ENCODE measurements at places on chromosomes 7 and 10. TPM values are rescaled to one million over a fixed set of nuclear protein-coding genes. Genes with fewer than 3 reads are reported as not detected.

Gene NOS3
- total RNA-seq = 33.4 TPM

Gene HABP2
- total RNA-seq = 0.19 TPM

Gene LIPF
- not detected for total RNA-seq

Gene UBE2H
- total RNA-seq = 87.2 TPM

Gene FOXP2
- 11.4 TPM for total RNA-seq

Gene JAKMIP3
- total RNA-seq = not detected

Gene PIP4K2A
- 40.1 TPM for total RNA-seq

Gene NPC1L1
- total RNA-seq = not detected

Gene UNCX
- not detected for total RNA-seq

Gene MMRN2
- total RNA-seq = 465 TPM

Gene VPS37D
- 2.5 TPM for total RNA-seq

Gene TAS2R4
- total RNA-seq = 0.42 TPM

Gene GNG11
- total RNA-seq = 652 TPM

Gene RAB19
- not detected for total RNA-seq

GRCh38 chr7:36278620-36279172, 111.0 kb upstream of the ANLN start:
- no peak for DNase-seq

DNA sequence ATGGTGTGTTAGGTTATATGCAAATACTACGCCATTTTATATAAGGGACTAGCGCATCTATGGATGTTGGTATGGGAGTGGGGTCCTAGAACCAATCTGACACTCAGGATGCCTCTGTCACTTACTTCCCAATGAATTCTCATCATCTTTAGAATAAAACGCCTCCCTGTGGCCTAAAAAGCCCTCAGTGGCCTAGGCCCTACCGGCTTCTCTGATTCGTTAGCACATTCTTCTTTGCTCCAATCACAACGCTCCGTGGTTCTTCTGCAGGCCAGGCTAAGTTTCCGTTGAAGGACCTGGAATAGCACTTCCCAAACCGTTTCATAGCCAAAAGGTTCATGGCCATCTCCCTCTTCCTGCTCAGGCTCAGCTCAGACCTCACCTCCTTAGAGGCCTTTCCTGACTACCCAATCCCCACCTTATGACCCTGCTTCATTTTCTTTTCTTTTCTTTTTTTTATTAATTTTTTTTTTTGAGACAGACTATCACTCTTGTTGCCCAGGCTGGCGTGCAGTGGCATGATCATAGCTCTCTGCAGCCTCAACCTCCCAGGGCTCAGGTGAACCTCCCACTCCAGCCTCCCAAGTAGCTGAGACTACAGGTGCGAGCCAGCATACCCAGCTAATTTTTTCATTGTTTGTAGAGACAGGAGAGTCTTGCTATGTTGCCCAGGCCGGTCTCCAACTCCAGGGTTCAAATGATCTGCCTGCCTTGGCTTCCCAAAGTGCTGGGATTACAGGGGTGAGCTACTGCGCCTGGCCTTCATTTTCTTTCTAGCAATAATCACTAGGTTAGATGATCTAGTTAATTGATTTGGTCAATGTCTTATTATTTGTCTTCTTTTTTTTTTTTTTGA, 24.5 kb upstream of the YWHAG start:
- DNase-seq = peak; percentile 61

- DNase-seq = no peak
Observed at GRCh38 chr7:25029075-25029474, 49.1 kb upstream of the OSBPL3 start.

- no peak for DNase-seq
Observed at GRCh38 chr7:64869121-64869725, 33.9 kb upstream of the ZNF273 start.

GRCh38 chr10:123421461-123421860, 244.7 kb upstream of the GPR26 start:
- no peak for DNase-seq

DNA sequence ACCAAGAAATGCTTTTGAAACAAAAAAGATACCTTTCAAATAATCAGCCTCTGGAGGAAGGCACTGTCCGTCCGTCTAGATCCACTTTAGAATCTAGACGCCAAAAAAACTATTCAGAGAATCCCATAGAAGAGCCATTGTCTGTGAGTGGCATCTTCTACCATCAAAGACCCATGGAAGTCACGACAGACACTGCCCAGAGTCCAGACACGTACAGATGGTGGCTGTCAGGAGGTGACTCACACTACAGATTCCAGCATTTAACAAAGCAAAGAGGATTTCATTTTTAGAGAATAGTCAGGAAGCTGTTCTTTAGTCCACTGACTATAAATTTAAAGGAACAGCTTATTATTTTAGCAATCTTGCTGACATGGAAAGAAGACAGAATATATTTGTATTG, 11.7 kb downstream of the C1QL3 start:
- DNase-seq = peak; percentile 54

- no peak for DNase-seq
Observed at GRCh38 chr10:997266-998022, 9.2 kb downstream of the GTPBP4 start.

- peak; percentile 39 for DNase-seq
Observed at GRCh38 chr7:17526621-17527020, 228.2 kb downstream of the AHR start.

GRCh38 chr10:34641913-34642558, 173.1 kb downstream of the PARD3 start:
- no peak for DNase-seq

GRCh38 chr7:13989126-13989948, at the start of gene ETV1:
Gene ETV1 (minus strand): TSS chr7:13989666. CDS start chr7:13989052, 614 bp downstream.
- DNase-seq = peak; percentile 81

DNA sequence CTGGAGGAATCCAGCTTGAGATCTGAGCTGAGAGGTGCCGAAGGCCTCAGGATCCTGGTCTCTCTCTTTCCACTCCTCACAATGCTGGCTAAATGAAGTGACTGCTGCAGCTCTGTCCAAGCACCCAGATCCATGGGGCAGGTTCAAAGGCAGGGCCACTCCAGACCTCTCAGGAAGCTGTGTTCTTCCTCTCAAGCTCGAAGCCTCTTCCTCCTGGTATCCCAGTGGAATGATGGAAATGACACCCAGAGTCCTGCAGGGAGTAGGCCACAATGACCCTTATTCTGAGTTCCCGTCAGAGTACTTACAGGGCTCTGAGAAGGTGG, 574.1 kb downstream of the GRID1 start:
- DNase-seq = no peak

DNA sequence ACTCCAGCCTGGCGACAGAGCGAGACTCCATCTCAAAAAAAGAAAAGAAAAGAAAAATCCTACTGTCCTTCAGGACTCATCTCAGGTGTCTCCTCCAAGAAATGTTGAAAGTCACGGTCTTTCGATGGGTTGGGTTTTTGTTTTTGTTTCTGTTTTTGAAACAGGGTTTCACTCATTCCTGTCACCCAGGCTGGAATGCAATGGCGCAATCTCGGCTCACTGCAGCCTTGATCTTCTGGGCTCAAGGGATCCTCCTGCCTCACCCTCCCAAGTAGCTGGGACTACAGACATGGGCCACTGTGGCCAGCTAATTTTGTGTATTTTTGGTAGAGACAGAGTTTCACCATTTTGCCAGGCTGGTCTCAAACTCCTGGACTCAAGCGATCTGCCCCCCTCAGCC, 3.1 kb upstream of the SORBS1 start:
- no peak for DNase-seq

DNA sequence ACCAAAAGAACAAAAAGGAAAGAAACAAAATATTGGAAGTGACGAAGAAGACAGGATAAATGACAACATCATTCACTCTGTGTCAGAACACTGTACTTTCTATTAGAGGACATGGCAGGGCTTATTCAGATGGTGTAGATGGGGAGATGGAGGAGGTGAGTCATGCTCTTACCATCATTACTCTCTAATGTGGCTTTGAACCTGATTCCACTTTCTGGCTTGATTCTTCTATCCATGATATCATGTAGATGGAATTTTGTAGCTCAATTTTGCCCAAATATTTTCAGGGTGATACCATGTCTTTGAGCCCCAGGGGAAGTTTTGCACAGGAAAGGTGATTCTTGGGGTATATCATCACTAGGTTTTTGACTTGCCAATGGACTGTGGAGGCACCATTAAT, 91.7 kb downstream of the CFAP58 start:
- no peak for DNase-seq

- DNase-seq = no peak
Observed at GRCh38 chr10:124493214-124493882, 31.7 kb downstream of the LHPP start.

- no peak for DNase-seq
Observed at GRCh38 chr7:43076189-43076605, 36.2 kb upstream of the HECW1 start.

- DNase-seq = peak; percentile 63
Observed at GRCh38 chr7:44396931-44397545, 71.6 kb upstream of the CAMK2B start.

DNA sequence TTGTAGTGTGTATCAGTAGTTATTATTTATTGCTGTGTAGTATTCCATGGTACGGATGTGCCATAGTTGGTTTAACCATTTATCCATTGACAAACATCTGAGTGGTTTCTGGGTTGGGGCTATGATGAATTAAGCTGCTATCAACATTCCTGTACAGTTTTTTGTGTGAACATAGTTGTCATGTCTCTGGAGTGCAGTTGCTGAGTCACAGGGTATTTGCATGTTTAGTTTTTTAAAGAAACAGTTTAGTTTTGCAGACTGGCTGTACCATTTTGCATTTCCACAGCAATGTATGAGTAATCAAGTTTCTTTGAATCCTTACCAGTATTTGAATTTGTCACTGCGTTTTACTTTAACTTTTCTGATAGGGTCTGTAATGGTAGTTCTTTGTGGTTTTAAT, 516.7 kb upstream of the CELF2 start:
- DNase-seq = no peak

GRCh38 chr10:79385804-79386531, 38.7 kb downstream of the PPIF start:
- DNase-seq = no peak

DNA sequence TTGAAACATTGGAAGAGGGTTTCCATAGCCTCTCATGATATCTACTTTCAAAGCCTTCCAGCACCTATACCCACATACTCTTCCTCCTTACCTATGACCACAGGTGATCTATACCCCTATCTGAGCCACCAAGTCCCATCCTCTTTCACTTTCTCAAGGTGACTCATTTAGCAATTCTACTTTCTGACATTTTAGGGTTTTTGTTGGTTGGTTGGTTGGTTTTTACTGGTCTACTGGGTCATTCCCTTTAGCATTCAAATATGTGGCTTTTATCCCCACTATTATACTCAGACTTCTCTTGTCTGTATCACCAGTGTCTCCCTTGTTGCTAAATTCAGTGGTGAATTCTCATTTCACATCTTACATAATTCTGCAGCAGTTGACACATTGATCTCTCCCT, 130.4 kb upstream of the STEAP4 start:
- no peak for DNase-seq

DNA sequence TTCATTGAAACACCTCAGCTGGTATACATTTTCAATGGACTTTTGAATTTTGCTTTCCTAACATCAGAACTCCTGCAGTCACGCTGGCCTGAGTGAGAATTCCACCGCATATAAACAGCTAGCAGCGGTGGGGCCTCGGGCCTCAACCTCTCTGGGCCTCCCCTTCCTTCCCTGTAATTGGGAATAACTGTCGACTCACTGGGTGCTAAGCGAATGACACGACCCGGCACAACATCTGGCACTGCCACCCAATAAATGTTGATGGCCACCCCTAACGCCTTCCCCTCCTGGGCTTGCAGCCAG, 670 bp downstream of the RCC1L start:
- no peak for DNase-seq

GRCh38 chr10:50286517-50286916, 35.2 kb upstream of the ASAH2 start:
- no peak for DNase-seq

DNA sequence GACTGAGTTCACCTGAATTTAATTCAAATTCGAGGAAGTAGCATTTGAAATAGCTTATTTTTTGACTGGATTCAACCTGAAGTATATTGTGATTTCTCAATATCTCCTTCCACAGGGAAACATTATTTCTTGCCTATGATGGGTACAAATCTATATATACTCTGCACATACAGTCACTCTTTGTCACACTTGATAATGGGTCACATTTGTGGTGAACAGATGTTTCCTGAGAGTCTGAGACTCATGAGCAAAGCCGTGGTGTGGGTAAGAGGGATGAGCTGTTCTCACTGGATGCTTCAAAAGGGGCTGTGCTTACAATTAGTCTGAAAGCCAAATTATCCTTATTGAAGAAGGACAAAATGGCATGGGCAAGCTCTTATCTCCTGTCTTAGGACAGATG, 18.0 kb upstream of the TBXAS1 start:
- DNase-seq = peak; percentile 37

GRCh38 chr10:70722820-70723424, 50.6 kb downstream of the ADAMTS14 start:
- DNase-seq = peak; percentile 8

DNA sequence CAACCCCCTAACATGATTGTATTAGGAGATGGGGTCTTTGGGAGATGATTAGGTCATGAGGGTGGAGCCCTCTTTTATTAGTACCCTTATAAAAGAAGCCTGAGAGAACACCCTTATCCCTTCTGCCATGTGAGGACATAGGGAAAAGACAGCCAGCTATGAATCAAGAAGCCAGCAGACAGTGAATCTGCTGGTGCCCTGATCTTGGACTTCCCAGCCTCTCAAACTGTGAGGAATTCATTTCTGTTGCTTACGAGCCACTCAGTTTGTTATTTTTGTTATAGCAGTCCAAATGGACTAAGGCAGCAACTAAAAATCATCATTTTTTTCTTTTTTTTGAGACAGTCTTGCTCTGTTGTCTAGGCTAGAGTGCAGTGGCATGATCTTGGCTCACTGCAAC, 59.8 kb downstream of the SLC18A2 start:
- no peak for DNase-seq

DNA sequence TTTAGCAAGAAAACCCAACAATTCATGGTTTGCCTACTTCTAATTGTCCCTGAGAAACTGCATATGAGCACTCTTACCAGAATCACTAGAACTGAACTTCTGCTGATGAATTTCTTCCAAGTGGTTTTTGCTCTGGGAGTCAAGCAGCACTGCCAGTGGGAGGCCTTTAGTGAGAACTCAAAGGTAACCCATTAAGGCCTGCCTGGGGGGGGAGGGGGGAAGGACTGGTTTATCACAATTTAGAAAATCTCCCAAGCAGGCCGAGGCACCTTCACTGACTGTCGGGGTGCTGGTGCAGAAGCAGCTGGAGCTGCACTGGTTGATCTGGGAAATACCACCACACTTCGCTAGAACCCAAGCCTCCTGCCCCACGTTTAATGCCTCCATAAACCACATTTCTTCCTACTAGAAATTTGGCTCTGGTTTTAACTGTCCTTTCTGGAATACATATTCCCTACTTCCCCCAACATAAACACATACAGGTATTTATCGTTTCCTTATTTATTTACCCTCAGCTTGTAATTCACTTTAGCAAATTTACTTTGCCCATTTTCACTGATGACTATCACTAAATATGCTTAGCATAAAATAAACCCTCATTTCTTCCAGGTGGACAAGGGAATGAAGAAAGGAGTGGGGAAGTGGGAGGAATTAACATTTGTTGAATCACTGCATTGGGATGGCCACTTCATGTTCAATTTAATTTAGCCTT, 14.2 kb downstream of the ANK3 start:
- no peak for DNase-seq

DNA sequence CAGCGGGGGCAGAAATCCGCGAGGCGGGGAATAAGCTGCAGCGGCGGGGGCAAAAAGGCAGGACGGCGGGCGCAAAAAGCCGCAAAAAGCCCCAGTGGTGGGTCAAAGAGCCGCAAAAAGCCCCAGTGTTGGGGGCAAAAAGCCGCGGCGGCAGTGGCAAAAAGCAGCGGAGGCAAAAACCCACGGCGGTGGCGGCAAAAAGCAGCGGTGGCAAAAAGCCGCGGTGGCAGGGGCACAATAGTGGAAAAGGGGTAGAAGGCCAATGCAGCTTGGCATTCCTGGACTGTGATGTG, 525.3 kb downstream of the ZNF33B start:
- DNase-seq = no peak

- DNase-seq = no peak
Observed at GRCh38 chr7:69659983-69660382, 61.7 kb downstream of the AUTS2 start.
